ENCODE measurements at places on chromosomes 2 and 18.

- no peak for DNase-seq
Observed at GRCh38 chr2:109216332-109216731, 87.3 kb downstream of the SH3RF3 start.

DNA sequence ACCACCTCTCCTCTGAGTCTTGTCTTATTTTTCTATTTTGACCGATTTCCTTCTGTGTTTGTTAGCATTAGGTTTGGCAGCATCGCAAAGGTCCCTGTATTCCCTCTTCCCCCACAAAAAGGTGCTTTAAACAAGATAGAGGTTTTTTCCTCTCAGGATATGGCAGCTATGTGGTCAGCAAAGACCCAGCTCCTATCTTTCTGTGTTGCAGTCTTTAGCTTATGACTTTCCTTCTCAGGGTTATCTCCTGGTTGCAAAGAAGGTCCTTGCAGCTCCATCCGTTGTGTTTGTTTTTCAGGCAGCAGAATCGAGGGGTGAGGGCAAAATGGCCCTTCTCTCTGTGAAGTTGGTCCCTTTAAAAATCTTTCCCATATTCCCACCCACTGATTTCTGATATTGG lies 38.4 kb downstream of the GALNT1 start:
- DNase-seq, result no peak

DNA sequence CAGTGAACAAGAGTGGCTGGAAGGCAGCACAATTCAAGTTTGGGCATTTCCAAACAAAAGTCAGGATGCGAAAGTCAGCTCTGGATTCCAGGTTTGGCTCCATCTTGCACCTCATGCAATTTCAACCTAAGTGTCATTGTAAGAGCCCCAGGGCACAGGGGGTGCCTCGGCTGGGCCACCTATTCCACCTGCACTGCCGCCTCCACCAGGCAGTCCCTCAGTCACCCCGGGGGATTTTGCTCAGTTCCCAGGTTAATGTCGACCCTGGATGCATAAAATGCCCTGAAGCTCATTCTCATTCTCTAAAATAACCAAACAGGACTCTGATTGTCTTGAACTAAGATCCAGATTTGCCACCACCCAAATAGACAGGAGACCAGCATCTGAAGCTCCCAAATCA lies 77.6 kb downstream of the EDAR start:
- no peak for DNase-seq

DNA sequence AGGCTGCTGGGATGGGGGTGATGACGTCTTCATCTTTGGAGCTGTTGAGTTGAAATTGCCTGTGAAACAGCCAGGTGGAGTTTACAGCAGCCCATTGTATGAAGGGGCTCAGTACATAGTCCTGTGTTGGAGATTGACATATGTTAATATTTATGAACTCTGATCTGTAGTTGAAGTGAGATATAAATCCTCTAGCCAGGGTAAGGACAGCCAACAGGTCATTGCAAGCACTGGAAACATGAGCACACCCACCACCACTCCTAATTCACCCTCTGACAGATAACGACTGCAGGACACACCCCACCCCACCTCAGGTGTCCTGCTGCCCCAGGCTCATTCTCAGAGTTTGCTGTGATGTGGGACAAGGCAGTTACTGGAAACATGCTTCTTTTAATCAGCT lies 112.4 kb upstream of the TRIB2 start:
- no peak for DNase-seq

- no peak for DNase-seq
Observed at GRCh38 chr2:28382755-28383154, 9.9 kb upstream of the FOSL2 start.

DNA sequence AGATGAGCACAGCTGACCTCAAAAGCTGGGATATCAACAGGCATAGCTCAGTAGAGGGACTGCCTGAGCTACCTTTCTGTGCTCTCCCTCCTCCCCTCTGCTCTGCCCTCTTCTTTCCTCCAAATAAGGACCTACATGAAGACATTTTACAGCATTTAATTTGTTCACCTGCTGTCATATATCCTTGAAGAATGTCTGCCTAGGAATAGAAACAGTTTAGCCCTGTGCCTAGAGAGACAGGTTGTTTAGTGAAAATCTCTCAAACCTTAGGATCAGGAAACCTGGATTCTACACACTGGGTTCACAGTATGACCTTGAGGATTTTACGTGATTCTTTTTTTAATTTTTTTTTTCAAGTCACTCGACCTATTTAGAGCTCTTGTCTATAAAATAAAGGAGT lies 213.0 kb upstream of the SETBP1 start:
- no peak for DNase-seq

- DNase-seq, result no peak
Observed at GRCh38 chr2:238171575-238172187, 12.9 kb downstream of the ERFE start.

DNA sequence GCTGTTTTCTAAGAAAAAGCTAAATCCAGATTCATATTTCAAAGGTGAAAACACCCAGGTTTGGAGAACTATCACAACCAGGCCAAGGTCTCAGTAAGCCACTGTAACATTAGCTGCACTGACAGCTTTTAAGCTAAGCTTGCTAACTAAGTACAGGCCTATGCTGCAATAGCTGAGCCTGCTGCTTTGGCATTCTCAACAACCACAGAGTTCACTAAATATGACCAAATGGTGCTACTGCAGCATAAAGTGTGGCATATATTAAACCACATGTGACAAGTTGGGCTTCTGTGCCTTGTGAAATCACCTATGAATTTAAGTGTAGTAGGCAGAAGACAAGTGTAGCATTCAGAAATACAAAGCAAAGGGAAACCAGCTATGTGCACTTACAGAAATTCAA lies 206.7 kb downstream of the TCF4 start:
- no peak for DNase-seq

DNA sequence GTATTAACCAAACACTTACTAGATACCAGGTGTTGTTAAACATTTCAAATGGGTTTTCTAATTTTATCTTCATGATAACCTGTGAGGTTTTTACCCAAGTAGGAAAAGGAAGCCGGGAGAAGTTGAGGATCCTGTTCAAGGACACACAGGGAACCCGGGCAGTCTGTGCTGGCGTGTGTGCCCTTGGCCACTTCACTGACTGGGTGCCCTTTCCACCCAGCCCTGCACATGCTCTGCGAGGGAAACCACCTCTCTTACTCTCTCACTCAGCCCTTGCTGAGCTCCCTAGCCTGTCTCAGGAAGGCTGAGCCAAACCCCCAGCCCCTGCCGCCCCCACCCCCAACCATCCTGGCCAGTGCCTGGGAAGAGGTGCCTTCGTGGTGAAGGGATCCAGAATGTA lies 51.8 kb downstream of the TEX44 start:
- DNase-seq, result no peak

DNA sequence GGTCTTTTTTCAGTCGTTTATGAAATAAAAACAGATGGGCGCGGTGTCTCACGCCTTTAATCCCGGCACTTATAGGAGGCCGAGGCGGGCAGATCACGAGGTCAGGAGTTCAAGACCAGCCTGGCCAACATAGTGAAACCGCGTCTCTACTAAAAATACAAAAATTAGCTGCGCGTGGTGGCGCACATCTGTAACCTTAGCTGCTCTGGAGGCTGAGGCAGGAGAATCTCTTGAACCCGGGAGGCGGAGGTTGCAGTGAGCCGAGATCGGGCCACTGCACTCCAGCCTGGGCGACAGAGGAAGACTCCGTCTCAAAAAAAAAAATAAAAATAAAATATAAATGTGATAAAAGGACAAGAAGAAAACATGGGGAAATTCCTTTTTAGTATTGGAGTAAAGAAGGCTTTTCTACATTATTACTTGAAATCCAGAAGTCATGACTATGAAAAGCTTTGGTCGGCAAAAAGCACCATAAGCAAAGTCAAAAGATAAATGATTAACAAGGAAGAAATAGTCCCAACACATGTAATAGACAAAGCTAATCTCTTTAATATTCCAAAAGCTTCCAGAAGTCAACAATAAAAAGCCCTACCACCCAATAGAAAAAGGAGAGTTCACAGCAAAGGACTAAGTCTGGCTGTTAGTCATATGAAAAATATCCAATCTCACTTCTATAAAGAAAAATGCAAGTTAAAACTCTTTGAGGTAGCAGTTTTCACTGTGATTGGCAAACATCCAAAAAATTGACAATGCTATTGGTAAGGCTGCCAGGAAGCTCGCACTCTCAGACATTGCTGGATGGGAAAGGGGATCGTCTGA lies 1.4 kb upstream of the FAM168B start:
- DNase-seq, result no peak
